Stimulated activated CD8-positive, alpha-beta memory T cell treated with anti-CD3 and anti-CD28 coated beads, Interleukin-2, amount 100 ng/mL, for 1 hour (primary cell): ENCODE measurements at places on chromosomes 7 and 10.

DNA sequence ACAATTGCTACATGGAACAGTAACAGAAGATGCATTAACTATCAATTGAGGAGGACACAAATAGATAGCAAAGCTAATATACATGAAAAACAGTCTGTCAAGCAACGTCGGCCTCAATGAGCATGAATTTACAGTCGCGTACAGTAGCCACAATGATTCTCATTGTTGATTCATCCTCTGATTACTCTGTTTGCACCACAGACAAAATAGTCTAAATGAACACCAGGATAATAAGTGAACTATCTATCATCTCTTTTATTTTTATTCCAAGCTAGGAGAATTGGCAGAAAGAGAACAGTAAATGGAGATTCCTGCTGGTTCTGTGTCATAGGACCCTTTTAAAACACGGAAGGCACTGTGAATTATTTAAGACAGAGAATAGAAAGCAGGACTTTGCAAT lies 108.5 kb downstream of the EVX1 start:
- DNase-seq = no peak

DNA sequence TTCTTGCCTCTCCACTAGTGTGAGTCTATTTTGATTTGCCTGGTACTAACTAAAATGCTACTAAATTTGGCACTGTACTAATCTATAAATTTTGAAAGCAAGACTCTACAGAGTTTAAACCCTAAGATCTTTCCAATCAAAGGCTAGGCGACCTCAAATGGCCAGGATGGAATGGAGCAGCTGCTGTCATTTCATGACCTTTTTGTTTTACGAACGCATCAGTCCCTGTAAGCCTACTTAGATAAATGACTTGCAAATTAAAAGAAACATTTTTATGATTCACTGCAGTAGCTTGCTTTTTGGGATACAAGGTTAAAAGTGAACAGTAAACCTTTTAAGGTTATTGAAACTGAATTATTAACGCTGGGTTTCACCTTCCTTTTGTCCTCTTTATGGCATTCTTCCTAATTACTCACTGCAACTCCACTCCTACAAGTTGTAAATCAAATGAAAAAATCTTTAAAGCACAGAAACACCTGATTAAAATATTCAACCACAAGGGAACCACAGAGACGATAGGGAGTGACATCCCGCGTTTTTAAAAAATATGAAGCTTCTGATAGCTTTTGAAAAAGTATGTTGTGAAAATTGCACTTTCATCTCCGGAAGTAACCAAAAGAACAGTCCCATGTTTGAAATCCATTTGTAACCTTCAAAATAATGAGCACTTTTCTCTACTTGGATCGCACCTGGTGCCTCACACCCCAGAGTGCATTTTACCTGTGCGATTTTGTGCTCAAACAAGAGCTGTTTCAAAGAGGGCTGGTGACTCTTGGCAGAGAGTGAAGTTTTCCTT lies 595.1 kb downstream of the PARD3 start:
- DNase-seq = no peak

GRCh38 chr10:67549390-67549789 lies 146.6 kb downstream of the CTNNA3 start:
- no peak for DNase-seq

DNA sequence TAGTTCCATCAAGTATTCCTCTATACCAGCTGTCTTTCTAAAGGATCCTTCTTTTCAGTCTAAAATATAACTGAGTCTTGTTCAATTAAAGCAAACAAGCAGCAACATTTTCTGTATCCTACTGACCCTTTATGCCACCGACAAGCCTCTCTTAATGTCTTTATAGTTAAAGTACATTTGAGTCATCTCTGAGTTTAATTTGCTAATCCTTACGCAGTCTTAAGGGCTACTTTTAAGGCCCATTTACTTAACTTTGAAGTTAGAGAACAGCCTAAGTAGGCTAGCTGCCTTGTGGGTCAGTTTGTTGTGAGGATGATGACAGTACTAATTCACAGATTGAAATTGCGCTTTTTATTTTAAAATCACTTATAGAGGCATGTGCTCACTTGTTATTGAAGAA lies 265.5 kb upstream of the FERD3L start:
- DNase-seq = no peak

DNA sequence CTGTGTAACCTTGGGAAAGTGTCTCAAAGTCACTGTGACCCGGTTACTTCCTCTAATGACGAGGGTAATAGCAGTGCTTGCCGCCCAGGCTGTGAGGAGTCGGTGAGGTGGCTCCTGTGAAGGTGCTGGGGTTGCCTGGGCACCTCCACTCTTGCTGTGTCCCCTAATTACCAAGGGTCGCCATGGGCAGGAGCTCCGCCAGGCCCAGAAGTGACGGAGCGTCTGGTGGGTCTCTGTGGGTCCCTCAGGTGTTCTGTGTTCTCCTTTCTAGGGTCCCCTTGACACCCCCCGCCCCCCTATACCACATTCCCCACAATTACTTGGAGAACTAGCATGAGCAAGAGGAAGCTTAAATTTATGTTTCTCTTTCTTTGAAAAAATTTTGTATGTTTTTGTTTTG lies 161.5 kb downstream of the WDR37 start:
- no peak for DNase-seq

DNA sequence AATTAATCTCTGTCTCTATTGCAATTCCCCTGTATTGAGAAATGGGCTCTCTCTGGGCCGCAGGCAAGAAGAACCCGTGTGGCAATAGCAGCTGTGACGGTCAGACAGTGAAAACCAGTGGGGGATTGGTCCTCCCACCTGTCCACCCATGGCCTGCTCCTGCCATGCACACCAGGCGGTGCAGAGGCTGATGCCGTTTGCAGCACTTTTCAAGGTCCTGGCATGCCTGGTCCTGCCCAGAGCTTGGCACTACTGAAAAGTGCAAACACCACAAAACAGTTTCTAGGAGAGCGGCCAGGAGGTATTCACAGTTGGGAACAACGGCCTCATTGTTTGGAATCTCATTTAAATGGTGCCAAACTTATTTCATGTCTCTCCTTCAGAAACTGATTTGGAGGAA lies 41.5 kb downstream of the PSPH start:
- DNase-seq = no peak

DNA sequence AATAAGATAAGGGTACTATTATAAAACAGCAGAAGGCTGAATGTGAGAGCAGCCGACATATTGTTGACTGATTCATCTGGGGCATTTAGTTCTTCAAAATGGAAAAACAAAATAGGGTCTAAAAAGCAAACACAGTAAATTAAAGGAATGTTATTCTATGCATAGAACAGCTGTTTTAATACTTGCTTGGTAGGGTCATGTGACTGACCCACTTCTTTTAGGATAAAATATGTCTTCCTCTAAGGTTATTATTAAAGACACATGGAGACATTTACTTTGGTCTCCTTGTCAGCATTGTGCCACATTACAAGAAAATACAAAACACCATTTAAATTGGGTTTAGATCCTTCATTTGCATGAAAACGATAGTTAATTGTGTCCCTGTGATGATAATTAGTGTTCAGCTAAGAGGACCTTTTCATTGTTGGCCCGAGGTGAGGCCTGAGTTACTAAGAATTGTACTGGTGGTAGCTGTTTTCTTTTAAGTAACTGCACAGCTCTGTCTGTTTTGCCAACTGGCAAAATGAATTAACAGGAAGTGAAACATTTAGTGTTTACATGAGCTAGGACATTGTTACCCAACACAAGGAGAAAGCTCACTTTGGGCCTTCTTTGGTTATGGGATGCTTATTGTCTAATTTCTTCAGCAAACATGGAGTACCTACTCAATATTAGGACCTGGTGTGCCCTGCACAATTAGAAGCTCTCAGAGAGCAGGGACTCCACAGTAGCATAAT lies 764.4 kb downstream of the LRMDA start:
- DNase-seq = no peak

DNA sequence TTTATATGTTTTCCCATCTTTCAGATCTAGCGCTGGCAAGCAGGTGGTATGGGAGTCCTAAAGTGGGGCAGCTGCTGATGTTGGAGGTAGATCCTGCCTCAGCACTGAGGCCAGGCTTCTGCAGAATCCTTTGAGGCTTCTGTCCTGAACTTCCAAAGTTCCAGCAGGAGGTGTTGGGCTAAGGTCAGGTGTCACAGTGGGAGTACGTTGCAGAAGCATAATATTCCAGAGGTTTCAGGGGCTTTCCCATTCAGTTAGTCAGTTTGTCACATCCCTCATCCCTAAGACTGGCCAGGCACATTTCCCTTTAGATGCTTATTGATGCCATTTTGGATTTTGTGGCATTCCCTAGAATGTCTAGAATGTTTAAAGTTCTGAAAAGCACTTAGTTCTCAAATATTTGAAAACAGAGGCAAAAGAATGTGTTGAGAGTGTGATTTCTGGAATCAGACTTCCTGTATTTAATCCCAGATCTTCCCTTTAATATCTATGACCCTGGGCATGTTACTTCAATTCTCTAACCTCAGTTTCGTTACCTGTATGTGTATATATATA lies 319.1 kb upstream of the PHYHIPL start:
- no peak for DNase-seq

- no peak for DNase-seq
Observed at GRCh38 chr10:35452171-35452570, 115.9 kb downstream of the CCNY start.

DNA sequence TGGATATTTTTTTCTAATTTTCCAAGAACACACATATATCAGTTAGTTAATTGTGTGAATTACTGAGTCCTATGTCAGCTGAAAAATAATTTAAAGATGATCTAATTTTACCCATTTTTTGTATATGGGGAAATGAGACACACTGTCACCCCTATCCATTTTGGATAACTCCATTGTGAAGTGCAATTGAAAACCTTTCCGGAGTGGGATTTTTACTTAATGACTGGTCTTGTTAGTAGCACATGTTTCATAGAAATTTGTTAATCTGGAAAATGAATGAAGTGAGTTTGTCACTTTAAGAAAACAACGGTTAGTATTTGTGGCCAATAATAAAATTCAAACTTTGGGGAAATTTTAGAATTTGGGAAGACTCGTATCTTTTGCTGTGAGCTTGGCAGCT lies 2.0 kb downstream of the GARS1 start:
- no peak for DNase-seq

DNA sequence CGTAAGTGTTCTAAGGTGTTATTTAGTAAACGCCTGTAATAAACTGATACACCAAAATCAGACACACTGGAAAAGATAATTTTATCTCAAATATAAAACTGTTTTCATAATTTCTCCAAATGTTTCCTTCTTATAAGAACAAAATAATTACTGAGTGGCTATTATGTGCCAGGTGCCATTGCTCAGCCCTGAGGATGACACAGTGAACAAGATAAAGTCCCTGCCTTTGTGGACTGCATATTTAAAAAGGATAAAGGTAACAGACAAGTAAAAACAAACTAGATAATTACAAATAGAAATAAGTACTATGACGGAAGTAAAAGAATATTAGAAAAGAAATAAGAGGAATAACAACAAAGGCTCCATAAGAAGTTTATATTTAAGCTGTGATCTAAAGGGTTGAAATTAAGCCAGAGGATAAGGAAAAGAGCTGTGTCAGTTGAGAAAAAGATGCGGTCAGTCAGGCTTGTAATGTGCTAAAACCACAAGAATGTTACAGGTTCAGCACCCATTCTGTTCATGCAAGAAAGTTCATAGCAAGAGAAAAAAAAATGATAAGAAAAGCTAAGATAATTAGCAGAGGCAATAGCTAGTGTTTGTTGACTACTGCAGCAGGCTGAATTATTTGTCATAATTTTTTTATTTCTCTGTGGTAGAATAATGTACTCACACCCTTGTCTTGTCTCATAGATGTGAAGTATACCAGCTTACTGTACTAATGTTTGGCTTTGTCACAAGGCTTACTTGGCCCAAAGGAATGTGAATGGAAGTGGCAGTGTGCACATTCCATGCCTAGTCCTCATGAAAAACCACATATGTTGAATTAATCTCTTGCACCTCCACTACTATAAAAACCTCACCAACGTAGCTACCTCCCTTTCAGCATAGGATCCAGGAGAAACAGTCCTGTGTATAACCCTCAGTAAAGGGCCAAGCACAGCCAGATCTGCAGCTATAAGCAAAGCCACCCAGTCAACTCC lies 75.1 kb downstream of the CRPPA start:
- no peak for DNase-seq

- no peak for DNase-seq
Observed at GRCh38 chr7:66634816-66635215, 6.1 kb downstream of the KCTD7 start.

DNA sequence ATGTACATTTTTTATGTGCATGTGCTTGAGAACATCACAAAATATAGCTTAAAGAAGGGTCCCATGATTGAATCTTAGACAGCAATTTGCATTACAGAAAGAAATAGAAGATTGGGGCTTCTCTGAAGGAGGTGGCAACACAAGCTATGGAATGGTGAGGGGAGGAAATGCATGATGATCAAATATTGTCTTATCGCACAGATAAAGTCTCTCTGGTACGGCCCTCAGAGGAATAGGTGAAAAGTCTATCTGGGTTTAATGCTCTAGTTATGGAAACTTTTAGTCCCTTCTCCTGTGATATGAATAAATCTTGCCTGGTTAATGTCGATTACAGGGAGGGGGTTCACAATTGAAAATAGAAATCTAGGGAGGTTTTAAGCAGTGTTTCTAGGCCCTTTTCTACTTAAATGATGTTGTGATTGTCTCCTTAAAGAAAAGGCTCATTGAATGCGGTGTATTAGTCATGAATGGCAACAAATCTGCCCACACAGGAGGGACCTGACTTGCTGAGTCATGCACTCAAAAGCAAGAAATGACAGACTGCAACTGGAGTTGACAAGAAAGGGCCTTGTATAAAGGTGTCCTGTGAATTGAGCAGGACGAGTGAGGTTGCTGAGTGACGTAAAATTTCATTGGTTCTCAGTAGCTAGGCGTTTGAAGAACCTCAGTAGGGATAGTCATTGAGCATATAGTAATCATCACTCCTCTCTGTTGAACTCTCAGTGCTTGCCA lies 133.4 kb upstream of the CSTF2T start:
- no peak for DNase-seq

DNA sequence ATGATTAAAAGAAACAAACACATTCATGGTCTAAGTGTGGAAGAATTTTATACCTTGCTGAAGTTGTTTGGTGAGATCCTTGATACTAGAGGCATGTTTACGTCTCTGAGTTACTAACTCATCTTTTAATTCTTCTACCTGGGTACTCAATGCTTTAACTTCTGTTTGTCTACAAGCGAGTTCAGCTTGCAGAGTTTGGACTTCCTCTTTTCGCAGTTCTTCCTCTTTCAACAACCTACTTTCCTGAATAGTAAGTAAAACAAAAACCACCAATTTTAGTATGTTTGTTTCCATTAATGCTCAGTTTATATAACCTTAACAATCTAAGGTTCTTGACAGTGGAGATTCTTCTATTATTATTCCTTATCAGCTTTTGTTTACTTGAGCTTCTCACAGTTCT lies 42.9 kb downstream of the CCDC186 start:
- DNase-seq = no peak

- DNase-seq = no peak
Observed at GRCh38 chr10:121900443-121901174, 27.2 kb downstream of the ATE1 start.

DNA sequence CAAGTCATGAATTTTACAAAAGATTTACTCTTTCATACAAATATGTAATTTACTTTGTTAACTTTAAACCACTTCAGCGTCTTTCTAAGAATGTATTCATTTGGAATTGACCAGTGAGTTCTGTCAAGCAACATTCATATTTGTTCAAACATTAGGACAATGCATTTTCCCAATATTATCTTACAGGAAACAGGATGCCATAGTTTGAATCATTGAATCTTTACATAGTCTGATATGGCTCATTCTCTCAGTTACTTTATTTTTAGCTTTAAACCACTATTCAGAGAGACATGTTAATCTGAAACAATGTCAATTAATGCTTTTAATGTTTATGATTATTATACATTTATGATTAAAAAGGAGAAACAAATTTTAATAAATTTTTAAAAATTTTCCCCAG lies 21.1 kb upstream of the MEOX2 start:
- DNase-seq = no peak
